ENCODE measurements at places on chromosomes 5 and 9.

DNA sequence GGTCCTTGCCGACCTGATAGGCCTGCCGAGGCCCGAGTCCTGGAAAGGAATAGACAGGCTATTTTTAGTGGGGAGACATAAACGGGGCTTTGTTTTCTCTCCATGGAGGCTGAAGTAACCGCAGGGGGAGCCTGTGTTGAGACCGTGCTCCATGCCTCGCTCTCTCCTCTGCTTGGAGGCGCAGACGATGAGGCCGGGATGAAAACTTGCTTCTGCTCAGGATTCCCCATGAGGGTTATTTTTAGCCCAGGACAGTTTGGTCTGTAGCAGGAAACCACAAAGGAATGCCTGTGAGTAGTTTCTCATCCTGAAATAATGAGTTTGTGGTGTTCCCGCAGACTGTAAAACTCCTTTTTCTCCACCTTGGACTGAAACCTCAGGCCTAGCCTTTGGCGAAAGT is 81.9 kb upstream of the RARS1 start:
- DNase-seq: no peak

GRCh38 chr9:112382501-112383364 is 2.8 kb downstream of the HSDL2 start:
- no peak for DNase-seq

- no peak for DNase-seq
Observed at GRCh38 chr9:100515578-100516494, 42.9 kb downstream of the TMEFF1 start.

DNA sequence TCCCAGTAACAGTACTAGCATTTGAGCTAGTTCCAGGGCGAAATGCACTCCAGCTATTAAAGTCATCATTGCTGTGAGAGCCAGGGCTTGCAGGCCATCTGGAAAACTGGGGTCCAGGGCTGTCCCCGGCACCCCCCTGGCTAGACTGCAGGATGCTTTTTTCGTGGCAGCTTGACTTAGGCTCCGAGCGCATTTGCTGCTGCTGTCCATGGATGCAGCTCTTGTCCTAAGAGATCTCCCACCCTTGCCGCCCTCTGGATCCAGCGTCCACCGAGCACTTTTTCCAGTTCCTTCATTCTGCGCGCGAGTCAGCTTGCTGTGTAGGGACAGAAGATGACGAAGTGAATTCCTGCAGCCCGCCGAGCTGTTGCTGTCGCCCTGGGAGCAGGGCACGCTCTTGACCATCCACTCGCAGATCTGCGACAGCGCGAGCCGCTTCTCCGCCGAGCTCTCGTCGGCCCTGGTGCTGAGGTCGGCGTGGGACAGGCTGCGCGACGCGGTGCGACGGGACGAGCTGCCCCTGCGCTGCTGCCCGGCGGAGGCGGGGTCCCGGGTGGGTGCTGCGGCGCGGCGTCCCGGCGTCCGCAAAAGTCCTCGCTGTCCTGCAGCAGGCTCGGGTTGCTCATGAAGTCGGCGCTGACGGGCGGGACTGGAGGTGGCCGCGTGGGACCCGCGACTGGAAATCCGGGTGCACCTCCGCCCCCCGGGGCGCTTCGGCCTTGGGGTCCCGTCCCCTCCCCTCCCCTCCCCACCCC is 30.7 kb downstream of the OR2V1 start:
- DNase-seq: no peak

GRCh38 chr9:112705768-112706427 is 12.0 kb downstream of the INIP start:
- no peak for DNase-seq

DNA sequence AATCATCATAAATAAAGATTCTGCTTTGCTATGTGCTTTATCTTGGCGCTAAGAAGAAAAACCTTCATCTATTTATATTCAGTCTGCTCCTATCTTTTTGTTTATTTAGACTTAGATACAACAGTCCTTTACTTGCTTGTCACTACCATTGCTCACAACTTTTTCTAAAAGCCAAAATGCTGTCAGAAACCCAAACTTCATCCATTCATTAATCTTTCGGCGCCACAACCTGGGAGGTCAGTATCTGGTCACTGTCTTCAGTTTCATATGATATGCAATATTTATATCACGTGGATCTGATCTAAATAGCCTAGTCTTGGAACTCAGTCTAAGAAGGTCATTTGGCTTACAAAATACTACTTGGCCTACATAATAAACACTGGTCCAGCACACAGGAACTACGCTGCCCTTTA is 159.3 kb upstream of the TARS1 start:
- no peak for DNase-seq

- no peak for DNase-seq
Observed at GRCh38 chr9:13189362-13189761, 90.1 kb downstream of the MPDZ start.

GRCh38 chr9:20823051-20823450 is 139.0 kb downstream of the FOCAD start:
- DNase-seq: no peak
